ENCODE measurements at places on chromosomes 7 and 10. TPM values are rescaled to one million over a fixed set of nuclear protein-coding genes. Genes with fewer than 3 reads are reported as not detected.

PPP2R2D gene
- 24.5 TPM for total RNA-seq

ATG9B gene
- total RNA-seq, result 3.8 TPM

UNC5B gene
- 0.13 TPM for total RNA-seq

MYL7 gene
- total RNA-seq, result not detected

AKR1C2 gene
- not detected for total RNA-seq

CYP26C1 gene
- total RNA-seq, result not detected

OR6B1 gene
- total RNA-seq, result not detected

ZNF485 gene
- 7.6 TPM for total RNA-seq

DNA sequence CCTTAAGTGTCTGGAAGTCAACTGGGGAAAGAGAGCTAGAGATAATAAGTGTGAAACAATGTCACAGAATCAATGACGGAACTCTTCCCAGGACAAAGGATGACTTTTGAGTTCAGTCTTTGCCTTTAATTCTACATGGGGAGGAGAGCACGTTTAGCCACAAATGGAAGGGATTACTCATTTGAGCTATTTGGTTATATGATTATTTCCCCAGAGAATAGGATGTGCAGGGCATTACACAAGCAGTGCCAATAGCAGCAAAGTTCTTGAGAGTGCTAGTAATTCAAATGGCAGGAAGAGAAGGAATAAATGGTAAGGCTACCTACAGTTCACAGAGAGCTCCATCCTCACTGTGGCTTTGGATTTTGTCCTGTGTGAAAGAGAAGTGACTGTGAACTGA is 6.0 kb downstream of the EGFR start:
- no peaks in the 10 kb centered on the region for H3K27me3 ChIP-seq
- no peaks in the 10 kb centered on the region for H3K36me3 ChIP-seq
- H3K4me1 ChIP-seq, result no peaks in the 10 kb centered on the region
- H3K27ac ChIP-seq, result no peak overlapping the region

DNA sequence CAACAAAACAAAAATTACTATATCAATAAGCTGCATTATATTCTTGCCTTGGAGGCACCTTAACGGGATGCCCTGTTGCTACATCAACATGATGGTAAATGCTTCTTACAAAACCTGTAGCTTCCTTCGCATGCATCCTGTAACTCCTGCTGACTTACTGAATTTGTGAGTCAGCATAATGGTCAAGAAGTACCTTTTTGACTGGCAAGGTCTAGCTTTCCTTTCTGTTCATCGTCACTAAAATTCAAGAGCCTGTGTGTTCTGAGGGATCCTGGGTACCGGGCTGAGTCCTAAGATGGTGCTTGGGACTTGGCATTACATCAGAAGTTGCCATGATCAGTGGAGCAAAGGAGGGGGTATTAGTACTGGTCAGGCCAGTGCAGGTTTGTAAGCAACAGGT is 4.9 kb downstream of the PFKFB3 start:
- no peak overlapping the region for H3K4me3 ChIP-seq
- H3K27ac ChIP-seq, result no peak overlapping the region
- no peaks in the 10 kb centered on the region for H3K36me3 ChIP-seq

GRCh38 chr7:150876817-150877526 is 24.7 kb downstream of the AOC1 start:
- peaks cover 12% of the 10 kb centered on the region for H3K4me1 ChIP-seq
- peak; percentile 17 for DNase-seq
- H3K36me3 ChIP-seq, result no peaks in the 10 kb centered on the region
- H3K4me3 ChIP-seq, result no peak overlapping the region
- H3K27ac ChIP-seq, result no peak overlapping the region
- H3K27me3 ChIP-seq, result no peaks in the 10 kb centered on the region

GRCh38 chr7:128405471-128406313 is 4.1 kb downstream of the IMPDH1 start:
- no peaks in the 10 kb centered on the region for H3K27me3 ChIP-seq
- H3K36me3 ChIP-seq, result peaks cover 5% of the 10 kb centered on the region
- H3K4me1 ChIP-seq, result peaks cover 45% of the 10 kb centered on the region
- H3K4me3 ChIP-seq, result peak overlapping the region; percentile 70
- H3K27ac ChIP-seq, result peak overlapping the region; percentile 51

- no peaks in the 10 kb centered on the region for H3K4me1 ChIP-seq
- no peak overlapping the region for H3K27ac ChIP-seq
- no peaks in the 10 kb centered on the region for H3K27me3 ChIP-seq
- no peak for DNase-seq
- H3K4me3 ChIP-seq, result no peak overlapping the region
- H3K36me3 ChIP-seq, result no peaks in the 10 kb centered on the region
Observed at GRCh38 chr10:68795886-68796532, 31.3 kb upstream of the STOX1 start.

DNA sequence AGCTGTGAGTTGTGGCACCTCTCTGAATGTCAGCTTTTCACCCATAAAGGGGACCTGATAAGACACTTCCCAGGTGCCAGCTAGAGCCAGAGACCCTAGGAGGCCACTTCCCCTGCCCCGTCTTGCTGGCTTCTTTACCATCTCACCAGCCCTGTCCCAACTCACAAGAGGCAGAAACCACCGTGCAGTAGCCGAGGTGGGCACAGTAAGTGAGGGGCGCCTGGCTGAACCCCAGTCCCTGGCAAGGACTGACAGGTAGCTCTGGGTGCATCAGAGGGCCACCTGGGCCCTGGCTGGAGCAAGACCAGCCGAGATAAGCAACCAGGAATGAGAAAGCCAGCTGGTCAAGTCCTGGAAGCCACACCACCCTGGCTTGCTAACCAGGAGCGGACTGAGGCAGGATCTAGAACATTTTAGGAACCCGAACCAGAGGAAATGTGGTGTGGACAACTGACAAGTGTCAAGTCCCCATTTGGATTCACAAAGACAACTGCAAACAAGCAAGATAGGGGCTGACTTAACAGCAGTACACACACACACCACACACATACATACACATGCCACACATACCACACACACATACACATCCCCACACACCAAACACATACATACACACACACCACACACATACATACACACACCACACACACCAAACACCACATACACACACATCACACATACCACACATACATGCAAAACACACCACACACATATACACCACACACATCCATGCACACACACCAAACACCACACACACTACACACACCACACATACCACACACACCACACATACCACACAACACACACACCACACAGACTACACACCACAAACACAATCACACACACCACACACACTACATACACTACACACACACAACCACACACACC is 20.8 kb downstream of the OGDHL start:
- no peak for DNase-seq
- H3K4me3 ChIP-seq, result no peak overlapping the region
- H3K36me3 ChIP-seq, result no peaks in the 10 kb centered on the region
- no peak overlapping the region for H3K27ac ChIP-seq
- H3K4me1 ChIP-seq, result no peaks in the 10 kb centered on the region

- no peak for DNase-seq
- H3K27me3 ChIP-seq, result no peaks in the 10 kb centered on the region
- no peak overlapping the region for H3K4me3 ChIP-seq
- no peaks in the 10 kb centered on the region for H3K4me1 ChIP-seq
- H3K27ac ChIP-seq, result no peak overlapping the region
- no peaks in the 10 kb centered on the region for H3K36me3 ChIP-seq
Observed at GRCh38 chr10:5963591-5963990, 13.8 kb downstream of the IL15RA start.

- no peaks in the 10 kb centered on the region for H3K36me3 ChIP-seq
- H3K4me1 ChIP-seq, result peaks cover 92% of the 10 kb centered on the region
- H3K27me3 ChIP-seq, result no peaks in the 10 kb centered on the region
- no peak overlapping the region for H3K27ac ChIP-seq
Observed at GRCh38 chr10:22700489-22700888, 13.9 kb downstream of the PIP4K2A start.

GRCh38 chr7:84230491-84230890 is 35.9 kb upstream of the SEMA3A start:
- H3K27me3 ChIP-seq, result no peaks in the 10 kb centered on the region
- no peaks in the 10 kb centered on the region for H3K4me1 ChIP-seq
- H3K4me3 ChIP-seq, result no peak overlapping the region
- DNase-seq, result no peak
- no peak overlapping the region for H3K27ac ChIP-seq
- H3K36me3 ChIP-seq, result no peaks in the 10 kb centered on the region
